ENCODE measurements at places on chromosomes 12 and 14.

DNA sequence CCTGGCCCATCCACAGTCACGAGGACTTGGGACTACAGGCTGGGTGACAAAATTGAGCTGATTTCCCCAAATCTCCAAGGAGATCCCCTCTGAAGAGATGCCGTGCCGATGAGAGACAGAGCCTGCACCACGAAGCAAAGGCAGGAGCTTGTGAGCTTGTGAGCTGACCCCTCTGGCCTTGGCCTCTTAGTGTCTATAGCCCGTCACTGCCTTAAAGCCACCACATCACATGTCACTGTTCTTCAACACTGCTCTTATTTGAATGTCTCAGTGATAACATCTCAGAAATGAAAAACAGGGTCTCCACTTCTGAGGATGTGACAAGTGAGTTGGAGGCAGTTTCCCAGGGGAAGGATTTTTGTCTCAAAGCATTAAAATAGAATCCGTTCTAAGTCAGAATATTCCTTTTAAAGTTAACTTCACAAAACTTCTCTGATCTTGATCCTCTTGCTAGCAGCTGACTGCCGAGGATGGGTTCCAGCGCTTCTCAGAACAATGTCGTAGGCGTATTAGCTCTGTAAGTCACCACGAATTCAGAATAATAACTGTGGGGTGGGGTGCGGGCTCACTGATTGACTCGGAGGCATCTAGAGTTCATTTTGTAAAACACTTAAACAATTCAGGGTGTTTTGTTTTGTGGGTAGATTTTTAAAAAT, 37.5 kb downstream of the CHST11 start:
- DNase-seq: peak; percentile 73

GRCh38 chr14:33834466-33835260, 116.2 kb downstream of the EGLN3 start:
- no peak for DNase-seq

GRCh38 chr14:82447586-82447985, 913.9 kb upstream of the SEL1L start:
- DNase-seq: no peak

GRCh38 chr14:29687071-29687765, 240.4 kb downstream of the PRKD1 start:
- no peak for DNase-seq

DNA sequence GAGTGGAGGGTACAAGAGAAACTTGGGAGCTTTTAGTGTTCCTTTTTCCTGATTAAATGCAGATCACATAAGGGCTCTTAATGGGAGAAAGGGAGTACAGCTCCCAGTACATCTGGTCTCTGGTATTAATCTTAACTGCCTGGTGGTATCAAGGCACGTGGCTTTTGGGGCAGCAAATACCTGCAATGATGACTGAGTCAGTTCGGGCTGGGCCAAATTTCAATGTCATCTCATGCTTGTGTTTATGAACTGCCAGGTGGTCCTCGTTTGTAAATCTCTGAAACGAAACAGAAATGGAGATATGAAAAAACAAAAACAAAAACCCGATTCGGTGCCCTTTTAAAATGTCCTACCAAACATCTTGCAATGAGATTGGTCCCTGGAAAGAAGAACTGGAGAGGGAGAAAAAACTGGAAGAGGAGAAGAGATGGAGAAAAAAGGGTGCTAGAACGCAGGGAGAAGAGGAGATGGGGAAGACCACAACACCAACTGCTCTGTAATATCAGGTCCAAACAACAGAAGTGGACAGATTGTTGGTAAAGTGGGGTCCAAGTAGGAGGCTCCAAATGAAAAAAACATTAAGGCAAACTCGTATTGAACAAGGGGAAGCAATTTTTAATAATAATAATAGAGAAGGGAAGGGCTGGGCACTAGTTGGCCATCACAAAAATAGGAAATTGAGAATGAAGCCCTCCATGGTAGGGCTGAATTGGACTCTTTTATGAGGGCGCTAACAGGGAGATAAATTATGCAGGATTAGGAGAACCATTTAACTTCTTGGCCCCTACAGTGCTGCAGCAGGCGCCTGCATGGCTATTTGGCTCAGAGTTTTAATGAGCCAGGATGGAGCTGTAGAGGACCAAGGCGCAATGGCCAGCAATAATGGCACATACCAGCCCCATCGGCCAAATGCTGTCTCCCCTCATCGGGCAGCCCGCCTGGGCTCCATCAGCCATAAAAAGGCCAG, 45.4 kb upstream of the NPFF start:
- no peak for DNase-seq

DNA sequence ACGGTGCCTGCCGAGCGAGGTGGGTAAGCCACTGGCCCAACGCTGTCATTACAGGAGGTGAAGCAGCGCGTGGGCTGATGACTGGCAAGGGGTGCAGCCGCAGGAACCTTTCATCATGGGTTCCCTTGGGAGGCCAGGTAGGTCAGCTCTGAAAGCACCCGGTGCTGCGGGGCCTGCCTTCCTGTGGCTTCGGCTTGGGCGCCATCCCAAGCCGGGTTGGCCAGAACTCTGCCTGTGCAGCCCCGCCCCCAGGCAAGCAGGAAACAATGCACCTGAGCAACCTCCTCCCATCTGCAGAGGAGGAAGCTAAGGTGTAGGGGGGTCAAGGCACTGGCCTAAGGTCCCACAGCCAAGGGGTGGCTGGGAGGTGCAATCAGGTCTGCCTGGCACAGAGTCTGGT, 20.0 kb upstream of the HHIPL1 start:
- DNase-seq: no peak

All from GM23248 (cell line).